Naive thymus-derived CD4-positive, alpha-beta T cell (primary cell): ENCODE measurements at places on chromosomes 13 and 19. TPM values are rescaled to one million over a fixed set of nuclear protein-coding genes. Genes with fewer than 3 reads are reported as not detected.
A peak's percentile ranks its signal among the peaks of the same experiment; 100 is the strongest.

The ZNF491 gene
- 0.52 TPM for polyA plus RNA-seq

DNA sequence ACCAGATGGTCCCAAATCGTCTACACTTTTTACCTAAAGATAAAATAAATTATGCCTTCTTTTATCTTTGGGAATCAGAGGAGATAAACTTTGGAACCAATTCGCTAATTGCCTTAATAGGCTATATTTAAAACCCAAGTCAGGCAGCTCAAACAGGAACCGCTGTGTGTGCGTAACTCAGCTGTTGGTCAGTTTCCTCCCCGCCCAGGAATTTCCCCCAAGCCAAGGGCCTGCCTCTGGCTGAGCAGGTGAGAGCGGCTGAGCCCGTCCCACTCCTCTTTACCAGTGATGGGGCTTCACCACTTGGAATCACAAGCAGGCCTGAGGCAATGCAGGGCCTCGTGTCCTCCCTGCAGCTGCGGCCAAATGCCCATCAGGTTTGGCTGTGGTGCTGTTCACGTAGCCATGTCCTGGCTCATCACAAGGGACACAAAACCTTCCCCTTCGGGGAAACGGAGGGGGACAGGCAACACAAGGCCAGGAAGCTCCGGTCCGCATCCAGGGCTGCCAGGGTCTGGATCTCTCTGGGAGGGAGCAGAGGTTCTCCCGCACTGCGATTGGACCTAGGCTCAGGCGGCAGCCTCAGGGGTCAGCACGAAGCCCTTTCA, 503 bp upstream of the SLC7A9 start:
- H3K4me3 ChIP-seq, result no peak overlapping the region
- no peaks in the 10 kb centered on the region for H3K27me3 ChIP-seq
- H3K4me1 ChIP-seq, result no peaks in the 10 kb centered on the region
- no peak for DNase-seq
- no peaks in the 10 kb centered on the region for H3K36me3 ChIP-seq
- no peak overlapping the region for H3K27ac ChIP-seq

The ATP1A3 gene
- polyA plus RNA-seq, result 2.7 TPM

GRCh38 chr13:52345048-52345447, 60.9 kb downstream of the THSD1 start:
- no peak overlapping the region for H3K27ac ChIP-seq
- no peaks in the 10 kb centered on the region for H3K27me3 ChIP-seq
- no peaks in the 10 kb centered on the region for H3K4me1 ChIP-seq
- H3K4me3 ChIP-seq, result no peak overlapping the region
- no peak for DNase-seq

- H3K36me3 ChIP-seq, result no peaks in the 10 kb centered on the region
- no peak overlapping the region for H3K27ac ChIP-seq
- no peaks in the 10 kb centered on the region for H3K4me1 ChIP-seq
- no peak for DNase-seq
- no peak overlapping the region for H3K4me3 ChIP-seq
These were observed 19.3 kb upstream of the CEACAM20 start for GRCh38 chr19:44548736-44549135.

GRCh38 chr13:45231722-45232121, 30.9 kb upstream of the KCTD4 start:
- H3K27me3 ChIP-seq, result no peaks in the 10 kb centered on the region
- H3K36me3 ChIP-seq, result no peaks in the 10 kb centered on the region
- DNase-seq, result no peak

The GZMM gene
- polyA plus RNA-seq, result 181 TPM

GRCh38 chr19:3343619-3344502, 22.5 kb upstream of the NFIC start:
- H3K36me3 ChIP-seq, result no peaks in the 10 kb centered on the region
- H3K4me3 ChIP-seq, result peak overlapping the region; percentile 41
- peaks cover 2% of the 10 kb centered on the region for H3K4me1 ChIP-seq
- H3K27me3 ChIP-seq, result no peaks in the 10 kb centered on the region
- peak; percentile 27 for DNase-seq
